ENCODE measurements at places on chromosomes 12 and 14.

DNA sequence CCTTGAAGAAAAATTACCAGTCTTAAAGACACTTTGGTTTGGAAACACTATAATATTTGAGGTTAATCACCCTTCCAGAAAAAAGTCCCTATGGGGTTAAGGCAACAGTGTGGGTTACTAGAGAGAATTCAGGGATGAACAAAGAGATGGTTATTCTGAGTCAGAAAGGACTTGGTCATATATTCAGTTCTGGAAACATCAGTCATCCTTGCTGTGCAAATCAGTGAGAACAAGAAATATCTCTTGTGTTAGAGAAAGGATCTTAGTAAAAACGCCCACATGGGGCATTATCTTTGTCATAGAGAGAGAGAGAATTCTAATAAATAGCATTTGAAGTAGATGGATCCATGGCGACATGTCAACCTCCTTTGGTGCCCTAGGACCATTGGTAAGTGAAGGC is 59.4 kb upstream of the E2F7 start:
- no peak for DNase-seq

DNA sequence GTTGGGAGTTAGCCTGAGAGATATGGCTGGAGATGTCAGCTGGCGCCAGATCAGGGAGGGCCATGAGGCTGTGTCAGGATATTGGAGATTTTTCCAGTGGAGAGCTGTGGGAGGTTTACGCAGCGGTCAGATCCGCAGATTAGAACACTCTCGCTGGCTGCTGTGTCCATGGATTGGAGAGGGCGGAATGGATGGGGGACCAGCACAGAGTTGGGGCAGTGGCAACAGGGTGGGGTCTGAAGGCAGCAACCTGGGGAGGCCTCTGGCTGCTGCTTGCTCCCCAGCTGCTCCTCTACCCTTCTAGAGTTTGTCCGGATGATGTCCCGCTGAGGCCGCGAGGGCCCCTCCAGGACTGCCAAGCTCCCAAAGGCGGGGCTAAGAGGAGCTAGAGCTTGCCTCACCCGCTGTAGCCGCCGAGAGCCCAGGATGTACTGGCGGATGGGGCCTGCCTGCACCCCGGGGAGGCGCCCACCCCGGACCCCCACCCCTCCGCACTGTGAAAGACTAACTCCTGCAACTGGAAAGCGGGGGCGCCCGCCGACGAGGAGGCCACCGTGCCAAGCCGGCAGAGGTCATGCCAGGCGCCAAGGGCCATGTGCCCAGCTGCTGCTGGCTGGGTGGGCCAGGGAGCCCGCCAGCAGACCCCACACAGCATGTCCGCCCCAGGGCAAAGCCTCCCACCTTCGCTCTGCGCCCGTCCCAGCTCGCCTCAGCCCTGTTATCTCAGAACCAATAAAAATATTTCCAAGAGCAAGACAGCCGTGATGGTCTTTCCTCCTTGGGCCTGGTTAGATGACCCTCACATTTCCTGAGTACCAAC is 20.2 kb upstream of the MLEC start:
- DNase-seq: no peak

GRCh38 chr14:34930591-34931091 is 52.2 kb upstream of the SRP54 start:
- no peak for DNase-seq

DNA sequence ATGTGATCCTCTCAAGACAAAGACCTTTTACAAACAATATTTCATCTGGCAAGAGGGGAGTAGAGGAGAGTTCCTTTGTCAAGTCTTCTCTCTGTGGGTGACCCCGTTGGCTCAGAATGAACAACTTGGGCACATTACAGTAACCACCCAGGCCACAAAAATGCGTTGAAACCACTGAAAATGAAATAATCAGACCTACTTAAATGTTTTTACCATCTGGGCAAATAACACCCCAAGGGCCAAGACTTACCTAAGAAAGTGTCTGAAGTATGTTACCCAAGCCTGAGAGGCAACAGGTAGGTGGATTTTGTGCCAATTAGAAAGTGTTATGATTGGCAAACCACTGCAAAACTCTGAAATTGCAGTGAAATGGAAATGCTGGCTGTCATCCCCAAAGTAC is 1.3 kb downstream of the TC2N start:
- no peak for DNase-seq
